ENCODE measurements at places on chromosomes 4 and X.

- DNase-seq = no peak
Measured at GRCh38 chrX:119573840-119574393, 446 bp upstream of the UBE2A start.

DNA sequence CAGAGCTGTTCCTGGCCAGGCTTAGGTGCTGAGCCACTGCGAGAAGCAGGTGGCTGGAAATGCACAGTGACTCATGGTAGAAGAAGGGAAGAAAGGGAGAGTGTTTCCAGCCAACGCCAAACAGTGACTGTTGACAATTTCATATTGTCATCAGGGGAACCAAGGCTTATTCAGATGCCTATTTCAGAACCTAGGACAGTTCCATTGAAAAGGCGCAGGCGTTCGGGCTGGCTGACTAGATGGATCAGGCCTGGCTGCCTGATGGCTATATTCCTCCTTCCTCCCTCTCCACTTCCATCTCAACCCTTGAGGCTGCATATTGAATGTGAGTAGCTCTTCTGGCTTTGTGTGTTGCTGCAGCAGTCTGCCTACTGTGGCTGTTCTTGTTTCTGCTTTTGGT, 73.0 kb upstream of the FRMPD4 start:
- no peak for DNase-seq

- no peak for DNase-seq
Measured at GRCh38 chrX:124940531-124940930, 379.1 kb upstream of the TEX13C start.

DNA sequence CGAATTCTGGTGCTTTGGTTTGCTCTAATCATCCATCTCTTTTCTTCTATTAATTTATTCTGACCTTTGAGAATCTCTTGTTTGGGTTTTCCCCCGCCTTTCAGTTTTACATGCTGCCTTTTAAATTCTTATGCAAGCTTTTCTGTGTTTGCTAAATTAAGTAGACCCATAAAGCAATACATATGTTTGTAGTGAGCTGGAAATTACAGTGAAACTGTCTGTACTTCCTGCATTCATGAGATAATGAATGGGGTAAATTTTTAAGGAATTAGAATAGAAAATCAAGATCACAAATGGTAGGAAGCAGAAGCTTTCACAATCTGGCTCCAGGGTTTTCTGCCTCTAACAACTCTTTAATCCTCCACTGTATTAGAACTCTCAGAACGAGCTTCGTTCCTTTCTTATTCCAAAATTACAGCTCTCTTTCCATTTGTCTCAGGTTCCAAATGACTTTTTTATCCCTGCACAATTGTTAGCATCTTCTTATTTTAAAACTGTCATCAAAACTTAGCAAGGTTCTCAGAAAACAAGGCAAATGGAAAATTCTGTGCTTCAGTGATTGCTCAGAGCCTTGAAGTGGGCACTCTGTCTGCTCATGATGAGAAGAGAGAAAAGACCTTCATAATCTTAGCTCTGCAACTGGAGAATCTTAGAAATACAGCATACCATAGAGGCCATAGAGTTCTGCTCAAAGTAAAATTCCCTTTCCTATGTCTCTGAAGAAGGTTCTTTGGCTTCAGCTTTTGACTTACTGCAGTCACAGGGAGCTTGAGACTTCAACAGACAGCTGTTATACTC, 108.2 kb downstream of the EGF start:
- no peak for DNase-seq

- no peak for DNase-seq
Measured at GRCh38 chr4:102663073-102663472, 97.7 kb downstream of the MANBA start.

DNA sequence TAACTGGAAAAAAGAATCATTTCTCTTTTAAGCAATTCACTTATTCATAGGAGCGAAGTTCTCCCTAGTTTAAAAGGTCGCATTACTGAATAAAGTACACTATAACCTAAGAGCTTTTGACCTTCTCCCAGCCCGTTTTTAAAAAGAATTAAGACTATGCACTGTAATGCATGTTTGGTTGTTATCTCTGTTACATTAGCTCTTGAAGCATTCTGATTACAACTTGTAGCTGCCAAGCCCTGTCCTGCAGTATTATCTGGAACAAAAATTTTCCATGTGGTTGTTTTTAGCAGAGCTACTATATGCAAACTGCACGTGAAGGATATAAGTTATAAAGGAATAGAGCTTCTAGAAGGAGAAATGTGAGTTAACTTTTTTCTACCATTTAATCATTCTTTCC, 8.1 kb downstream of the GAB1 start:
- no peak for DNase-seq

DNA sequence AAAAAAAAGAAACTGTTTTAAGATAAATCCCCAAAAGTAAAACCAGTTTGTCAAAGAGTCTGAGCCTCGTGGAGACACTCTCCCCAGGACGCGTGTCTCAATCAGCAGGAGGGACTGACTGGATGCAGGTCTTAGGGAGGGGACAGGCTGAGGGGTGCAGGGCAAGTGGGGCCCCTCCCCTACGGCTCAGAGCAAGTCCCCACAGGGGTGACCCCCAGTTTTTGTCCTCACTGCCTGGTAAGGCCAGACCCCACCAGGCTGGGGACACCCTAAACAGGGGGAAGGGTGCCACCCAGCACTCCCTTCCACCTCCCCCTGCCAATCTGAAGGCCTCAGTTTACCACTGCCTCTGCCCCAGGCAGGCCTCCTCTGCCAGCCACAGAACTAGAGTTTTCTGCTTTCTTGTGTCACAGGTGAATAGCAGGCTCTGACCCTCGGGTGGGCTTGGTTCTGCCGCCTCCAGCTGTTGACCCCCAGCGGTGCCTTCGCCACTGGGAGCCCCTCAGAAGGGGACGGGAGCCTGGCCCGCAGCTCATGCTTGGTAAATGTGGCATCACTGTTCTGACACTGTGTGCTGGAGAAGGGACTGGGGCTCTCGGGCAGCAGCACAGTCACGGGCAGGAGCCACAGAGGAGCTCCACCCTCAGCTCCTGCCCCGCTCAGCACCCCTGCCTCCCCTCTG, 69.8 kb upstream of the MXD4 start:
- no peak for DNase-seq

DNA sequence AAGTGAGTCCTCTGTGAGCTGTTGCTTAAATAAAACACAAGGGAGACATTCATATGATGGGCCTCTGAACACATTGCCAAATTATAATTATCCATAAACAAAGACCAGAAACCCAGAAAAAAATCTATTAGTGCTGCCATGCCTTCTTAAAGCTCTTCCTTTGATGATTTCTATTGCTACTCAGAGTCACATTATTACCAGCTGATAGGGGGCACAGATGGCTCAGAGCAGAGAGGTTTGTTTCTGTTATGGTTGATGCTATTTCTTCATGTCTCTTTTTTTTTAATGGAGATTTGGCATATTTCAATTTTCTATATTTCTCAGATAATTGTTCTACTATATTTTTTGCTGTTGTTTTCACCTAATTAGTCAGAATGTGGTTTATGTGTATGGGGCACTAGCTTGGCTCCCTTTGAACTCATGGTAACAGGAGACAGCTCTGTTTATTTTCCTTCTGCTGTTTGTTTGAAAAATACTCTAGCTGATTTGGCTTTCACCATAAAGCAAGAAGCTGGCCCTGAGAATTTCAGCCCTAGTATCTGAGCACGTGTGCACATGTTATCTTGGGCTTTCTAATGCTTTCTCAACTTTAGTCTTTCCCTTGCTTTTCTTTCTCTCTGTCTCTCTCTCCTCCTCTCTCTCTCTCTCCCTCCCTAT, 568.8 kb downstream of the PPARGC1A start:
- no peak for DNase-seq

DNA sequence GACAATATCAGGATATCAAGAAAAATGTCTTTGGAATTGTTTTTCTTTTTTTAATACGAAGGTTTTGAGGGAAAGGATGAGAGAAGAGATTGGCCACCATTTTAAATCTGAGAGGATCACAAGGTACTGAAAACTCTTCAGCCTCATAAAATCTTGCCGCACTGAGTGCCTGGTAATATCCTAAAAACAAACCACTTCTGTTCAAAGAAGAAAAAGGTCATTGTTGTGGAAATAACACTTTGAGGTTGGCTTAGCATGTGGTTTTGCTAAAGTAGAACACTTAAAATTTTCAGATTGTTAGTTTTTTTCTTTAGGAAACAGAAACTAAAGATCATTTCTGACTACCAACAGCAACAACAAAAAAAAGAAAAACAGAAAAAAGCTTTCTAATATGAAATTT, 1.0 kb upstream of the CLDN22 start:
- no peak for DNase-seq

- no peak for DNase-seq
Measured at GRCh38 chrX:12657433-12657832, 133.8 kb upstream of the PRPS2 start.

- DNase-seq = no peak
Measured at GRCh38 chr4:140109737-140110136, 44.2 kb downstream of the MAML3 start.

- no peak for DNase-seq
Measured at GRCh38 chr4:103046416-103047290, 27.1 kb upstream of the SLC9B1 start.

GRCh38 chrX:100819534-100819836, 706 bp upstream of the CSTF2 start:
- DNase-seq = no peak

DNA sequence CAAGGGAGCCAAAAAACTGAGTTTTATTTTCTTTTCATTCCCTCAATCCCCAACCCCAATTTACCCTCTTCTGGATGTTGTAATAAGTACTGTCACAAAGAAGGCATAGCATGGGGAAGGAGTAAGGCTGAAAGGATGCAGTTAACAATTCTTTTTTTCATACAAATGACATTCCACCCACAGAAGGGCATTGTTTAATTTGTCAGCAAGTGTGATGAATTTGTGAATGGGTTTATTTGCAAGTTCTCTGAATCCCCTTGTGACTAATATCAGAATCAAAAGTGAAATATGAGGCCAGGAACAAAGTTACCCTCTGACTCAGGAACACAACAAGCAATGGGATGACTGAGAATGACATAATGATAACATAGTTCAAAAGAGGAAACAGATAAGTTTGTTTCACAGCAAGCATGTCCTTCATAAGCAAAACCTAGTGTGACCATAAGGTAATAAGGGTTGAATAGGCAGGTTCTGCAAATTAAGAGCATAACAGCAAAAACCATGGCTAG, 2.1 kb downstream of the GEMIN8 start:
- DNase-seq = no peak
